ENCODE measurements at places on chromosomes 1 and 21. TPM values are rescaled to one million over a fixed set of nuclear protein-coding genes. Genes with fewer than 3 reads are reported as not detected.

Gene MAST2
- total RNA-seq = 47.8 TPM

Gene NUDT4B
- 0.78 TPM for total RNA-seq

Gene KIAA1614
- total RNA-seq = 2.1 TPM

Gene NBPF4
- not detected for total RNA-seq

Gene EDN2
- not detected for total RNA-seq

Gene MAP10
- 3.2 TPM for total RNA-seq

Gene LCE2D
- not detected for total RNA-seq

Gene CNR2
- total RNA-seq = not detected

Gene ANGPTL3
- not detected for total RNA-seq

Gene TRIM67
- 0.05 TPM for total RNA-seq

Gene CA6
- not detected for total RNA-seq

Gene KIF14
- total RNA-seq = 7.8 TPM

Gene CYP4A22
- not detected for total RNA-seq

Gene ACOT11
- 2.2 TPM for total RNA-seq

Gene SPATA46
- not detected for total RNA-seq

Gene MRPS15
- total RNA-seq = 72.0 TPM

Data from progenitor cell of endocrine pancreas (in vitro differentiated cells).